NCI-H1105 (cell line): ENCODE measurements at places on chromosomes 1 and 21.

DNA sequence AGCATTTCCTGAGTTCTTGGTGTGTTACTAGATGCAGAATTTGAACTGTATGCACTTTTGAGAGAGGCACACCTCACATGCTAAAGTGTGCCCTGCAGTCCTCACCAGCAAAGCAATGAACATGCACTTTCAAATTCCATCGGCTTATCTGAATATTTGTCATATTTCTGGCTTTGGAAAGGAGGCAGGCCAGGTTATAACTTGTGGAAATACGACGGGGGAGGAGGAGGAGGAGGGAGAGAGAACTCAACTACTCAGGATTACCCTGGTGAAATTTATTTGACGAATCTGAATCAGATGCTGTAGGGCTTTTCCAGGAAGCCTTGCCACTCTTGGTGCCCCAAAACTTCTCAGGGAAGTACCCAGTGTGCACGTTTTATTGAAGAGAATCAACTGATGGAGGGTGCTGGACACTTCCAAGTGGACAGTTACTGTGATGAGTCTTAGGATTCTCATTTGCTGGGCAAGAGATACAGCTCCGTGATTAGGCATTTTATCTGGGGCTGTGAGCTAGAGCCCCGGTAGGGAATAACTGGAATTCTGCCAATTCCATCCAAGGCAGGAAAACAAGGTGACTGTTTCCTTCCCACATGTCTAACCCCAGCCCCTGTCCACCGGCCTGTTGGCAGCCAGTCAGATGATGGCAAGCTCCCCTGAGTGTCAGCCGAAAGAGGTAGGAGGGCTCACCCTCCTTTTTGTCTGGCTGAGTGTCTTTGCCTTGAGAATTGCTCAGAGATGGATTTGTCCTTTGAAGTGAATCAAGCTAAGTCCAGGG lies 3.8 kb downstream of the PDPN start:
- no peak for DNase-seq

- DNase-seq = no peak
Observed at GRCh38 chr1:42998386-42998785, 39.7 kb upstream of the SLC2A1 start.

DNA sequence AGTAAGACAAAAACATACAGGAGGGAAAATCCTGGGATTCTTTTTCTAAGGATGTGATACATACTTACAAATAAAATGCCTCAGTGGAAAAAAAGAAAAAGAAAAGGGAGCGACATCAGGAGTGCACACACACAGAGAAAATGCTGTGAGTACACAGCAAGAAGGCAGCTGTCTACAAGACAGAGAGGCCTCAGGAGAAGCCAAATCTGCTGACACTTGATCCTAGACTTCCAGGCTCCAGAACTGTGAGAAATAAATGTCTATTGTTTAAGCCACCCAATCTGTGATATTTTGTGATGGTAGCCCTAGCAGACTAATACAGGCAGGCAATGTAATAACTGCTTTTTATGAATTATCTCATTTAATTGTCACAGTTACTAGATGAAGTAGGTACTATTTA lies 17.0 kb upstream of the TRIM45 start:
- DNase-seq = no peak

DNA sequence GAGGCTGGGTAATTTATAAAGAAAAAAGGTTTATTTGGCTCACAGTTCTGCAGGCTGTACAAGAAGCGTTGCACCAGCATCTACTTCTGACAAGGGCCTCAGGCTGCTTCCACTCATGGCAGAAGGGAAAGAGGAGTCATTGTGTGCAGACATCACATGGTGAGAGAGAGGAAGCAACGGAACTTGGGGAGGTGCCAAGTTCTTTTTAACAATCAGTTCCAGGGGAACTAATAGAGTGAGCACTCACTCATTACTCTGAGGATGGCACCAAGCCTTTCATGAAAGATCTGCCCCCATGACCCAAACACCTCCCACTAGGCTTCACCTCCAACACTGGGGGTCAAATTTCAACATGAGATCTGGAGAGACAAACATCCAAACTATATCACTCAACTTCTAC lies 77.2 kb downstream of the DDAH1 start:
- DNase-seq = no peak

DNA sequence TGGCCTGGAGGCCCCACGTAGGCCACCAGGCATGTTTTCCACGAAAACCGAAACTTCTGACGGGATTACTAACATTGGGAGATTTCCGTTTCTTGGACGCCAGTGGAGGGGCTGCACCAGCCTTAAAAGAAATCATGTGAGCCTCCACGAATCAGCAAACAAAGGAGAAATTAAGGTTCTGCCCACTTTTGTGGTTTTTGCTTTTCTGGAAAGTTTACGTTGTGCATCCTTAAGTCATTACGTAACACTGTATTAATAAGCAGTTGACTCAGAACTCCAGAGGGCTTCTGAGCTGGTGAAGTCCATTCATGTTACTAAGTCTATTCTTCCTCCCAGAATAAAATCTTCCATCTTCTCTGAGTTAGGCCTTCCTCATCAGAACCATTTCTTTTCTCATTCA lies 168.5 kb downstream of the PSMG1 start:
- no peak for DNase-seq

DNA sequence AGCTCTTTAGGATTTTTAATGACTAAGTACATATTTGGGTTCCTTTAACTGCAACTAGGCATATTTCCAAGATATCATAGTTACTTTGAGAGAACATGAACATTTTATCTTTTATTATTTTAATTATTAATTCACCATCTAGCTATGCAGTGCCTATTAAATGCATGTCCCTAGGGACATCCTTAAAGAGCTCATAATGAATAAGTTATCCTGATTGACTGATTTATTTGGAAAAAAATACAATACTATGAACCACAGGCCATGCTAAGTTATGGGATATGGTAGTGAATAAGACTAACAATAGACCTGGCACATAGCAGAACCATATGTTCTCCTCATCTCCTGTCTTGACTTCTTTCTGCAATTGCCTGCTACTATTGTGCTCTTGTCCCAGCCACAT lies 16.4 kb upstream of the C1orf105 start:
- no peak for DNase-seq

- DNase-seq = no peak
Observed at GRCh38 chr1:41122851-41123518, 101.5 kb upstream of the SLFNL1 start.

- DNase-seq = peak; percentile 63
Observed at GRCh38 chr1:27366411-27367159, at the start of gene MAP3K6. Gene MAP3K6 (minus strand): TSS chr1:27366961. CDS start chr1:27366597, 364 bp downstream.

- DNase-seq = peak; percentile 96
Observed at GRCh38 chr1:204446413-204447111, 34.9 kb upstream of the PPP1R15B start.

- no peak for DNase-seq
Observed at GRCh38 chr1:6483017-6483760, 8.3 kb downstream of the PLEKHG5 start.

- DNase-seq = no peak
Observed at GRCh38 chr1:212692774-212693644, 6.6 kb downstream of the BATF3 start.

GRCh38 chr1:27301052-27301422 lies 20.9 kb upstream of the TMEM222 start:
- no peak for DNase-seq

DNA sequence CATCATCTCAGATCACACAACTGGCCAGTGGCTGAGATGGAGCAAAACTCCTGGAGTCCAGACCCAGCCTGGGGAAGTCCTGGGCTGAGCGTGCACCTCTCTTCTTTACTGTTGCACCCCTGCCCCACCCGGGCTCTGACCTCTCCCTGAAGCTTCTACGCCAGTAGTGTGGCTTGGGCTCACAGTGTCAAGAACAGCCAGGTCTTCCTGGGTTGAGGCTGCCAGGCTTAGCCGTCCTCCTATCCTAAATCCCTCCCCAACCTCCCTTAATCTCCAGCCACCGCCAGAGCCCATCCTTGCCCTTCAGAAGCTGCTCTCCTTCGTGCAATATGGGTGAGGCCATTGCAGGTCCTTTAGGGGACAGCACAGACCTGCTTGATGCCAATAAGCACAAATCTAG lies 399.2 kb upstream of the VAMP3 start:
- no peak for DNase-seq

GRCh38 chr1:97136996-97137395 lies 415.4 kb downstream of the PTBP2 start:
- DNase-seq = no peak

- DNase-seq = no peak
Observed at GRCh38 chr1:64872067-64872466, 94.3 kb downstream of the JAK1 start.

DNA sequence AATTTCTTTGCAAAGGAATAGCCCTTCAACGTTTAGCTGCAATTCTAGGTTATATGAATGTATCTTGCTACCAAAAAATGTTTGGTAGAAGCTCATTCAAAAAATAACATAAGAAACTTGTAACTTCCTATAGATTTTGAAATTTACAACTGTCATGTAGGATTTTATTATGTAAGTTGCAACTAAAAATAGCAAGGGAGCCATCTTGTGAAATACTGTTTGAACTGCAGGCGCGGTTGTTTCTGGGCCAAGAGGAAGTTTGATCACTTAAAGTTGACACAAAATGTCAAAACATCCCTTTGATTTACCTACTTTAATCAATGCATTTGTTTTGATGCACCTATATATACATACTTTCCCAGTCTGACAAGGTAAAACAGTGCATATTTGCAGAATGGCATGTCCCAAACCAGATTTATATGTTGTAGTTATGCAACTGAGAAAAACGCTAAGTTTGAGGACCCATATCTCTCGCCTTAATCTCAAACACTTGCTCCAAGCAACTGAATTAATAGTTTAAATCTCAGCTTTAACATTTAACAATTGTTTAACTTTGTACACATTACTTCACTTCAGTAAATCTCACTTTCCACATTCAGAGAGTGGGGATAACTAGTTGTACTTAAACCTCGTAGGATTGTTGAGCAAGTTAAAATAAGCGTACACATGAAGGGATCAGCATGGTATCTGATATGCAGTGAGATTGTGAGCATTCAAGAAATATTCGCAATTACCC lies 63.9 kb downstream of the KCNK2 start:
- DNase-seq = no peak

DNA sequence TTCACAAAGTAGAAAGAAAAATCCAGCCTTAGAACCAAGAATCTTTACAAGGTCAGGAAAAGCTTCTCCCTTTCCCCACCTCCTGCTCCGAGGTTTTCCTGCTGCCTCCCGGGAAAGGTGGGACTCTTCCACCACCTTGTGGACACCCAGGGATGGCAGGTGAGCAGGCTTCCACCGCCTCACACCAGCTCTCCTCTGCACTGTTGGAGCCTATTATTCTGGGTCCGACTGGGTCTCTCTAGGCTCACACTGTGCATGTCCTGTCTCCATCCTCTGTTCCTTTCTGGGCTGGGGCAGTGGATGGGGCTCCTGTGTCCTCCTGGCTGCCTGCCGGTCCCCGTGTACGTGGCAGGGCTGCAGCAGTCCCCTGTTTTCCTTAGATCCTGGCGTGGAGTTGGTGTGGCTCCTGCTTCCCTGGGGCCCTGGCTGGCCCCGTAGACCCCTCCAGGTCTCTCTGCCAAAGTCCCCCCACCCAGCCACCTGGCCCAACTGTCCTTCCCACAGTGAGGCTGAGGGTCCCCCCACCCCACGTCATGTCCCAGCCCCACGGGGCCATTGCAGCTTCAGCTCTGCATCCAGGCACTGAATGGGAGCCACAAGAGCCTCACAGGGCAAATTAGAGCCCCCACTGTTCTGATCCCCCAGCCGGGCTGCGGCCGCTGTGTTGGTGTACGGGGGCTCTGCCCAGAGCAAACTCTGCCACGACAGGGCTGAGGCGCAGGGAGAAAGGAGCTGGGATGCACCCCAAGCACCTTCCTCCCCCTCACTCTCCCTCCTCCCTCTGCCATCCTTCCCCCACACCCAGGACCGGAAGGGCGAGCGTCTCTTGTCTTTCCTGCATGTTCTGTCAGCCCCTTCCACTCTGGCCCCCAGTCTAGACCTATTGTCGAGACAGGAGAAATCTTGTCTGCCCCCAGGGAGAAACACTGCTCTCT lies 3.3 kb upstream of the SLC45A1 start:
- DNase-seq = peak; percentile 53

DNA sequence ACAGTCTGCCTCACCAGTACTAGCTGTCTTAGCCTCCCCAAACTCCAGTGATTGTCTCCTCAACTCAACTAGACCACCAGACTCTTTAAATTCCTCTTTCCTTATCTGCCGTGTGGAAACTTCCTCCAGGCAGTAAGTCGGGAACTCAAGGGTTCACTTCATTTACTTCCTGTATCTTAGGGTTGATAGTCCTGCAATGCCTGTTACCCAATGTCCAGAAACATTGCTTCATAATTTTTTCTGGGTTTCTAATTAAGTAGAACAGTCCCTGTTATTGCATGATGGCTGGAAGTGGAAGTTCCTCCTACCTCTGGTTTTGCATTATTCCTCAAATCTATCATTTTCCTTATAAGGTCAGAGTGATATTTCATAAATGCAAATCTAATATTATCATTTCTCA lies 60.8 kb upstream of the RNF11 start:
- no peak for DNase-seq

- DNase-seq = no peak
Observed at GRCh38 chr1:159429074-159429861, 2.7 kb upstream of the OR10J4 start.

DNA sequence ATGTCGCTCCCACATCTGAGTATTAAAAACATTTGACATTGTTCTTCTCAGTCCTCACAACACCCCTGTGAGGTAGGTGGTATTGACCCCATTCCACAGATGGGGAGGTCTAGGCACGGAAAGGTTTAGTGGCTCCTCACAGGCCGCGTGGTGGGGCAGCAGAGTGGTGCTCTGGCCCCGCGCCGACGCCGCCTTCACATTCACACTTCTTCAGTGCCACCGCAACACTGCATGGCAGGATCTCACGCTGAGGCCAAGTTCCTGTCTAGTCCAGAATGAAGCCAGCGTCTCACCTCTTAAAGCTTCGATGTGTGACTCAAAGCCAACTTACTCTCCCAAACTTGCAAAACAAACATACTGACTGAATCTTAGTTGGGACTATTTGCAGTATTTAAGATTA lies 12.1 kb downstream of the ICMT start:
- no peak for DNase-seq

DNA sequence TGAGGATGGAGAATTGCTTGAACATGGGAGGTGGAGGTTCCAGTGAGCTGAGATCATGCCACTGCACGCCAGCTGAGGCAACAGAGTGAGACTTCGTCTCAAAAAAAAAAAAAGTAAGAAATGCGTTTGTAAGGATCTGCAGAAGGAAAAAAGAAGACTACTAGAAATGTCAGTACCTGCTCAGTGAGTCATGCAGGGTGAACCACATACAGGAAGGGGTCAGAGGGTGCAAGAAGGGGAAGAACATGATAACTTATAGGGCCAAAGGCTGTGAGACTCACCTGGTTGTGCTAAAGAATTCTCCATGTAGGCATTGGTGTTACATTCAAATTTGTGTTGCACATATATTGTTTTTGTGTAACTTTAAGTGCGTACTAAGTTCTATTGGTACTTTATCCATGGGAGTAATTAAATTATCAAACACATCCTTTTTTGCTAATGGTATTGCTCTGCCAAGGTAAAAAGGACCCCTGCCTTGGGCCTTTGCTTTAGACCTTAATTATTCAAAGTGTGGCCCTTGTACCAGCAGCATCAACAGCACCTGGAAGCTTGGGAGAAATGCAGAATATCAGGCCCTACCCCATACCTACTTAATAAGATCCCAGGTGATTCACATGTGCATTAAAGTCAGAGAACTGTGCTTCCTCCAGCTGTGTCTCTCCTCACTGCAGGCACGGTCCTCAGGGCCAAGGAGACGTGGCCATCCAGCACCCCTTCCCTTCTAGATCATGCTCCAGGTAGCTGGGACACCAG lies 96.4 kb upstream of the PPP2R5A start:
- no peak for DNase-seq

GRCh38 chr1:63698001-63698838 lies 75.6 kb upstream of the ROR1 start:
- DNase-seq = no peak
